Kidney tubule cell (primary cell): ENCODE measurements at places on chromosomes 13 and 19.

DNA sequence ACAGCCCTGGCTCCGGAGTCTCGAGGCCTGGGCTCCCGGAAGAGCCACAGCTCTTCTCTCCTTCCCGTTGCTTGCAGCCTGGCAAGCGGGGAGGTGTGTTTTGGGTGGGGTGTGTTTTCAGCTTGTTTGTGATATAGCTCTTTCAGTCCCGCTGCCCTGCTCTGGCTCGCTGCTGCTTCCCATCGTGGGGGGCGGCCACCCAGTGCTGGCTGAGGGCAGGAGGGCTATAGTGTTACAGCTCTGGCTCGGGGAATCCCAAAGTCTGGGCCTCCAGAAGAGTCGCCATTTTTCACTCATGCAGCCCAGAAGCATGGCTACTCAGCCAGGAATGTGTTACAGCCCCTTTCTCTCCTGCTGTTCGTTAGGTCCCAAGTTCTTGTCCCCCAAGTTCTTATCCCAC is 2.2 kb upstream of the ZNF256 start:
- DNase-seq: no peak

GRCh38 chr13:36298535-36299068 is 988 bp upstream of the CCDC169 start:
- DNase-seq: peak; percentile 6

DNA sequence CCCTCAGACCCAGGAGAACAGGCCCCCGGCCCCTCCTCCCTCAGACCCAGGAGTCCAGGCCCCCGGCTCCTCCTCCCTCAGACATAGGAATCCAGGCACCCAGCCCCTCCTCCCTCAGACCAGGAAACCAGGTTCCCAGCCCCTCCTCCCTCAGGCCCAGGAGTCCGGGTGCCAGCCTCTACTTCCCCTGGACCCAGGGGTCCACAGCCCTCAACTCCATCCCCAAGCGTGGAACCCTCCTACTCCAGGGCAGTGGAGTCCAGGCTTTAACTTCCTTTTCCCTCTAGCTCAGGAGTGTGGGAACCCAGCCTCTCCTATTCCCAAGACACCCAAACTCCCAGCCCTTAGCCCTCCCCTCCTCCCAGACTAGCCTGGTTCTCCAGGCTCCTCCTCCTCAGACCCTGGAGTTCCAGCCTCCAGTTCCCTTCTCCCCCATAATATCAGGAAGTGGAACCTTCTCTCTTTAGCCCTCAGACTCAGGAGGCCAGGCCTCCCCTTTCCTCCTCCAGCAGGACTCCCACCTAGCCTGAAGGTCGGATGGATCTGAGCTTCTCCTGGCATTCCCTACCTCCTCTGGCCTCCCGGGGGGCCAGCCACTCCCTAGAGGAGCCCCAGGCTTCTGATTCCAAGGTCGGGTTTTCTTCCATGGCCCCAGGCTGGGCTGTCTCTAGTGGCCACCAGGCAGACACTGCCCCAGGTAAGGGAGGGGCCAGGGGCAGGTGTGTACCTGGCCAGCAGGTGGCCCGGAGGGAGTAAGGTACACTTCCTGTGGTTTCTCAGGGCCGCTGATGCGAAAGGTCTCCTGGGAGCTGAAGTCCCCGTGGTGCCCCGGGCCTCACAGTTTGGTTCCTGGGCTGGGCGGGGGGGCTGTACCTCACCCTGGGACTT is at the start of gene TMC4:
TMC4 (minus strand) TSS at position 690 of the 888 bp plus-strand sequence; CDS start at position 647, 43 bp downstream.
- DNase-seq: peak; percentile 84

DNA sequence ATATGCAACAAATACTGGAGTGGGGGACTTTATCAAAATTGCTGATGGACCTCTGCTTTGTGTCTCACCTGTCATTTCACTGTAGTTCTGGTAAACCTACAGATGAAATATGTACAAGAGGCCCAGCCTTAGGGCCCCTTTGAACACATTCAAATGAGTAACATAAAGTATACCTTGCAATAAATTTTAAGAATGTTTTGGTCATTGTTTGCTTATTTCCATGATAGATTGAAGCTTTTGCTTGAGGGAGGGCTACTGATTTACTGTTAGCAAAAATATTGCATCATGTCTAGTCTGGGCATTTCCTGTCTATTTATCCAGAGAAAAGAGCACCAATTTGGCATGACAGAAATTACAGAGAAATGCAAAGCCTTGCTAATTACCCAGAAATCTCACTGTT is 705.5 kb upstream of the PCDH9 start:
- no peak for DNase-seq

DNA sequence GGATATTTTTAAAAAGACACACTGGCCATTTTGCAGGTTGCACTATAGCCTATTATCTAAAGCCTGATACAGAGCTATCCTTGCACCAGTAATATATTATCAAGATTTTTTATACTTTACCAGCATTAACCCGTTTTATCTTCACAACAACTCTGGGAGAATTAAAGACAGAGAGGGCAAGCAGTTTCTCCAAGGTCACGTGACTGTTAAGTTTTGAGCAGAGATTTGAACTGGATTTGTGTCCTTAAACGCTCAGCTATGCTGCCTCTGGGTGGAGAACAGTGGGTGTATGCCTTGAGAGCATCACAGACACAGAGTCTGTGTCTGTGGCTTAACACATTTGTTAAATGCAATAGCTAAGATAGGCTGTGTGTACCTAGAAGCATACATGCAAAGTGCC is 147.2 kb downstream of the MYO16 start:
- no peak for DNase-seq

DNA sequence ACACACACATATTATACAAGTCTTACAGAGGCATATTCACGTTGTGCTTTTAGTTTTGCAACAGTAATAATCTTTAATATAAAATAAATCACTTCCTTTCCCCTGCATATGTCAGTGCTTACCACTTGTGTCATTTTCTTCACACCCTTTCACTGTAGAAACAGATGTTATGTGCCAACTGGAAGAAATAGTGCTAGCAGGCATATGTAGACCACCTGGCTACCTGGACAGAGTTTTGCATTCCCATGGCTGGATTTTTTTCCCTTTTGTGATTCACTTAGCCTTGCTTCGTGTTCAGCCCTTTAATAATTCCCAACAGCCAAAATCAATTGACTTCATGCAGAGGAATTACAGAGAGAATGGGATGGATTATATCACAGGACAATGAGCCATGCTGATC is 399.1 kb upstream of the SPRY2 start:
- no peak for DNase-seq

- DNase-seq: no peak
Observed at GRCh38 chr19:17765069-17765618, 13.9 kb downstream of the FCHO1 start.

DNA sequence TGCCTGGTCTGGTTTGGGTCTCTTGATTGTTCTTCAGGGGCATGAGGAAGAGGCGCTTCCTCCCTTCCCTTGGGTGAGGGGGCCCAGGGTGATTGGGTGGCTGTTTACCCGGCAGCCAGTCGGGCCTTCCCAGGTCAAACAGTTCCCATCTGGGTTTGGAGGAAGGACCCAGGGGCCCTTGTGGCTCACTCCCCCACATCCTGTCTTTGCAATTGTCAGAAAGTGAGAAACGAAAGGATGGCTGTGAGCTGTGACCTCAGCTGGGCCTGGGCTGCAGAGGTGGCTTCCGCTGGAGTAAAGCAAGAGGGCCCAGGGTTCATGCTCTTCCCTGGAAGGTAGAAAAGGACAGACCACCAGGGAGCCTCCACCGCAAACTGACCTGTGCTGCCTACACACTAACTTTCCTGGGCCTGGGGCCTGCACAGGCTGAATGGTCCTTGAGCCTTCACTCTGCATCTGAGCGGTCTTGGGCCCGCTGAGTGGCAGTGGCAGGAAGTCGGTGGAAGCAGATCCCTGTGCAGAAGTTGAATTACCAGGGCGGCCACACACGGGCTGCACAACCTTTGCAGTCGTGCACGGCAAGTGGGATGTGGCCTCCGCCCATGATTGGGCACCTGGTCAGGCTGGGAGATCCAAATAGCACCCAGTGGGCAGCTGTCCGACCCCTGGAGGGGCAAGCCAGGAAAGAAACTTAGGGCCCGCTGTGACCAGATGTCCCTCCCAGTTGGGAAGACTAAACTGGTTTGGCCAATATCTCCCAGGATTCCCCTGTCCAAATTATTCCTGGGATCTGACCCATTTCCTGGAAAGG is 5.3 kb upstream of the CD79A start:
- no peak for DNase-seq

DNA sequence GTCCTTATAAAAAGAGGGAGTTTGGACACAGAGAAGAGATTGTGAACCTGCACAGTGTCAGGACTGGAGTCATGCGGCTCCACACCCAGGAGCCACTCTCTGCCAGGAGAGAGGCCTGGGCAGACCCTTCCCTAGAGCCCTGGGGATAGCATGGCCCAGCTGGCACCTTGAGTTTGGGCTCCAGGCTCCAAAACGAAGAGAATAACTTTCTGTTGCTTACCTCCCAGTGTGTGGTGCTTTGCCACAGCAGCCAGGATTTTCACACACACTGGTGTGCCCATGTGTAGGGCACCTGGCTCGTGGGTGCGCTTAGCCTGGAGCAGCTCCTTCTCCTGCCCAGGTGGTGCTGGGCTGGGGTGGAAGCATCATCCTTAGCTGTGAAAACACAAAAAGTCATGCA is 344.3 kb downstream of the TEX29 start:
- no peak for DNase-seq

- peak; percentile 71 for DNase-seq
Observed at GRCh38 chr13:20360041-20360491, 127.9 kb upstream of the GJB6 start.

DNA sequence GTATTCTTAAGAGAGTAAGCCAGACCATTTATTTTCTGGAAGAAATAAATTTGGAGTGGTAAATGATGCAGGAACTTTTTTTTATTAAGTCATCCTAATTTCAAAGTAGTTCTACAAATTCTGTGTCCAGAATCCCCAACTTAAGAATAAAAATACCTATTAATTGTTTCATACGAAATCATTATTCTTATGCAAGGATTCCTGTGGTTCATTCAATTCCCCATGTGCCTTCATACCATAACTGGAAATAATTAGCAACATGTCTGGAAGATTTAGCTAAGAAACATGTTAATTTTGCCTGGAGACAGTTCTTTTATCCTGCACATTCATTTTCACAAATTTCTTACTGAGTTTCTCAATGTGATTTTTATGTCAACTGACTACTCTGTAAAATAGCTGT is 408.6 kb downstream of the PCDH9 start:
- DNase-seq: no peak

GRCh38 chr19:49950590-49950948 is 10.4 kb downstream of the SIGLEC11 start:
- no peak for DNase-seq

DNA sequence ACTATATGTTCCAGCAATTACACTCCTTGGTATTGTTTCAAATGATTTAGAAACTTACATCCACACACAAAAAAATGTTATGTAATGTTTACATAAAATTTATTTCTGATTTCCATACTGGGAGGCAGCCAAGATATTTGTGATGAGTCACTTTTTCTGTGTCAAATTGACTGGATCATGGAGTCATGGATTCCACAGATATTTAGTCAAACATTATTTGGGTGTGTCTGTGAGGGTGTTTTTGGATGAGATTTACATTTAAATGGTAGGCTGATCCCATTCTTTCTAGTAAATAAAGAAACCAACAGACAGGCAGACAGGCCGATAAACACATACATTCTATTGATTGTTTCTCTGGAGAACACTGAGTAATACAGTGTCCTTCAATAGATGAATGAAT is 562.8 kb downstream of the SLITRK6 start:
- no peak for DNase-seq

- DNase-seq: no peak
Observed at GRCh38 chr13:111519041-111519440, 198.6 kb downstream of the TEX29 start.

GRCh38 chr19:4691373-4691772 is 21.2 kb upstream of the MYDGF start:
- DNase-seq: no peak

- no peak for DNase-seq
Observed at GRCh38 chr13:96792736-96793403, 201.4 kb downstream of the OXGR1 start.

DNA sequence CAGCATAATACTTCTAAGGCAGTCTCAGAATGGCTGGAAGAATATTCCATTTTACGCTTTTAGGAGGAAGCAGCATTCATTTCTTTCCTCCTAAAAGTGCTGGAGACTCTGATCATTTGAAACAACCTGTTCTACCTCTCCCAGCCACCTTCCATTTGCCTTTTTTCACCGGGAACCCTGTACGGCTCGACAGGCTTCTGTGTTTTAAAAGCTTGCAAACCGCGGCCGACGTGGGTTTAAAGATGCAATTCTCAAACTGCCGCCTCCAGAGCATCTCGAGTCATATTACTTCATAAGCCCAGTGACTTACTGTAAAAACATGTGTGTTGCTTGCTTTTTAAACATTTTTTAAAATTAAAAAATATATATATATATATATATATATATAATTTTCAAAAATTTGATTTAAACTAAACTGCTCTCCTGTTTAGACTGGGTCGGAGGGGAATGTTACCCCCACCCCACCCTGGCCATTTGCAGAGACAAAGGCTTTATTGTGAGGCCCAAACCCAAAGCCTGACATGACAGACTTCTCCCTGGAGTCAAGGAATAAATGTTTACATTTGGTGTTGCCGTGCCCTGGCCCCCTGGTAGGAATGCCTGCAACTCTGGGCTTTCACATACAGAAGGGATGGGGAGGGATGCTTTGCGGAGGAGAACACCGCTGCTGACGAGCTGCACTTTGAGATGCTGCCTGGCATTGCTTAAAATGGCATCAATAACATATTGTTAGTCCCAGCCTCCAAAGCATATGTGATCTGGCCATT is 30.4 kb downstream of the ZNF536 start:
- DNase-seq: no peak

DNA sequence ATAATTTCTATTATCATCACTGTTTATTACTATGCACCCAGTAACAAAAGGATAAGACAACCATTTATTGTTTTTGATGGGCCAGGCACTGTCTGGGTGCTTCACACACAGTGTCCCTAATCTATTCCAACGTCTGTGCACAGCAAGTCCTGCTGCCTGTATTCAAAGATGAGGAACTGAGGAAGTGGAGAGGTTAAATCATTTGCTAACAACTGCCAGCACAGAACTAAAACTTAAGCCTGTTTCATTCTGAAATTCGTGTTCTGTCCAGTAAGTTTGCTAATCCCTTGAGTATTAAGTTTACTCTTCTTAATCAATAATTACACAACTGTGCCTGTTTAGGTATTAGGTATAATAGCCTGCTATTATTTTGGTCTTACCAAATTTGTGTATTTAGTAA is 41.9 kb downstream of the TEX26 start:
- no peak for DNase-seq

DNA sequence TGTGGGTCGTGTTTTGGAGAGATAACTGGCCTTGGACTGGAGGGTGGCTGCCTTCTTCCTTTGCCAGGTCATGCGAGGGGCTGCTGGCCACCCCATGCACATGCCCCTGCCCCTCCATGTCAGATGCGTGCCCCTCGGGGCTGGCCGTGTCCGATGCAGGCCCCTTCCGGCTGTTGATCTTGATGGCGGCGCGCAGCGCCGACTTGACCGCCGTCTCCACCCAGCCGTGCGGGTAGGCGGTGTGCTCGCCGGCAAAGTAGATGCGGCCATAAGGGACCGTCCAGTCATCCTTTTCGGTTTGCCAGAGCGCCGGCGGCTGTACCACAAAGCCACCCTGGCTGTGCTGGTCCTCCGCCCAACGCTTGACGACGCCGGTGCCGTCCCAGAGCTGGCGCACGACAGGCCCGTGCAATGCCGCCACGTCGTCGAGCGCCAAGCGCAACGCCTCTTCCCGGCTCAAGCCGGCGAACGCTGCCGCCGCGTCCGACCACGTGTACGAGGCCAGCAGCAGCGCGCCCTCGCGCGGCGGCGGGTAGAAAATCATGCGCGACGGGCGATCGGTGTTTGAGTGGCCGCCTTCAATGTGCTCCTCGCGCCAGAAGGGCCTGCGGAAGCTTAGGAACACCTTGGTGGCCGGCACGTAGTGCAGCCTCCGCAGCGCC is 6.9 kb downstream of the IL4I1 start:
- peak; percentile 68 for DNase-seq
